ENCODE measurements at places on chromosomes 12 and 14. TPM values are rescaled to one million over a fixed set of nuclear protein-coding genes. Genes with fewer than 3 reads are reported as not detected.

- H3K27ac ChIP-seq: no peak overlapping the region
- no peak overlapping the region for H3K4me3 ChIP-seq
Measured at GRCh38 chr14:69107407-69108003, 45.4 kb downstream of the DCAF5 start.

DNA sequence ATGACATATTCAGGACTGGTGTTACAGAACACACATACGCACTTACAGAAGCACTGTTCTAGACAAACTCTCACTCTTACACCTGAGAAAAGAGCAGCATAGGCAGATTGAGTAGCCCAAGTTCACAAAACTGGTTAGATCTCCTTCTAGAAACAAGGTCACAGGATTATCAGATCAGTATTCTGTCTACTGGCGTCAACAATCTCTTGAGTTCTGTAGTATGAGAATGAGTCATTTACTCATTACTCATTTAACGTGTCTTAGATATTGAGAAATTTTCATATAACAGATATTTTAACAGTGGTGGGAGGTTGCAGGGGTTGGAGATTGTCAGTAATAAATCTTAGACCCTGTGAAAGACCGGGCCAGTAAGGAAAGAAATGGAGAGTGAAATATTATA, 2.8 kb upstream of the TSPAN8 start:
- H3K36me3 ChIP-seq: no peaks in the 10 kb centered on the region
- no peak overlapping the region for H3K4me3 ChIP-seq
- H3K27ac ChIP-seq: no peak overlapping the region
- H3K4me1 ChIP-seq: peaks cover 27% of the 10 kb centered on the region
- no peak for DNase-seq

GRCh38 chr14:77125281-77125801, 16.2 kb downstream of the ZDHHC22 start:
- no peak for DNase-seq
- peaks cover 37% of the 10 kb centered on the region for H3K4me1 ChIP-seq
- H3K27ac ChIP-seq: no peak overlapping the region
- H3K36me3 ChIP-seq: no peaks in the 10 kb centered on the region
- H3K4me3 ChIP-seq: peak overlapping the region; percentile 79

The PARPBP gene
- total RNA-seq: 0.27 TPM

The REM2 gene
- total RNA-seq: 0.28 TPM

Data from thoracic aorta (tissue), 2 donors.